RWPE1 (cell line): ENCODE measurements at places on chromosomes 2 and 18.

- DNase-seq, result no peak
These were observed 49.1 kb downstream of the MYO7B start for GRCh38 chr2:127584516-127585033.

GRCh38 chr2:55916473-55917049 is 7.0 kb downstream of the EFEMP1 start:
- DNase-seq, result no peak

- no peak for DNase-seq
These were observed 127.9 kb downstream of the EVA1A start for GRCh38 chr2:75432761-75433361.

GRCh38 chr2:6545336-6545735 is 320.4 kb downstream of the CMPK2 start:
- no peak for DNase-seq

GRCh38 chr18:6561420-6561861 is 146.7 kb upstream of the L3MBTL4 start:
- DNase-seq, result no peak

- no peak for DNase-seq
These were observed 1.6 kb downstream of the CELF4 start for GRCh38 chr18:37563931-37564392.
